ENCODE measurements at places on chromosomes 2 and 18. TPM values are rescaled to one million over a fixed set of nuclear protein-coding genes. Genes with fewer than 3 reads are reported as not detected.

GRCh38 chr2:231613663-231614558, 21.2 kb downstream of the TEX44 start:
- no peaks in the 10 kb centered on the region for H3K36me3 ChIP-seq
- H3K27ac ChIP-seq, result peak overlapping the region; percentile 99
- H3K27me3 ChIP-seq, result no peaks in the 10 kb centered on the region
- DNase-seq, result peak; percentile 97
- peaks cover 52% of the 10 kb centered on the region for H3K4me1 ChIP-seq

The TCF23 gene
- total RNA-seq, result 0.35 TPM

DNA sequence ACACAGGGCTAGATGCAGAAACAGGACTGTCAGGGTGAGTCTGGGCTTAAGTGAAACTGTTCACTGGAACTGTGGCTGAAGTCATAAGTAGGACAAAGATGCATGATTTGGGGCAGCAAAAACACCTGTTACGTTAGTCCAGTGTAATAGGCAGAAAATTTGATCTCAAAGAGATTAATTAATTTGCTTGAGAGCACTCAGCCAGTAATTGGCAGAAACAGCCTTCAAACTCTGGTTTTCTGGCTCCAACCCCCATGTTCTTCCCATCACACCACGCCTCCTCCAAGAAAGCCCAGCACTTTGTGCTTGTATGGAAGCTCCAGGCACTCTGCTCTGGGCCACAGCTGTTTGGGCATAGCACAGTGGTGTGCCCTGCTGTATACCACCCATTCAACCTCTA, 54.0 kb downstream of the CNTNAP5 start:
- no peaks in the 10 kb centered on the region for H3K27me3 ChIP-seq
- DNase-seq, result no peak
- H3K4me1 ChIP-seq, result no peaks in the 10 kb centered on the region
- no peaks in the 10 kb centered on the region for H3K36me3 ChIP-seq
- no peak overlapping the region for H3K27ac ChIP-seq

The PRKAG3 gene
- 19.3 TPM for total RNA-seq

DNA sequence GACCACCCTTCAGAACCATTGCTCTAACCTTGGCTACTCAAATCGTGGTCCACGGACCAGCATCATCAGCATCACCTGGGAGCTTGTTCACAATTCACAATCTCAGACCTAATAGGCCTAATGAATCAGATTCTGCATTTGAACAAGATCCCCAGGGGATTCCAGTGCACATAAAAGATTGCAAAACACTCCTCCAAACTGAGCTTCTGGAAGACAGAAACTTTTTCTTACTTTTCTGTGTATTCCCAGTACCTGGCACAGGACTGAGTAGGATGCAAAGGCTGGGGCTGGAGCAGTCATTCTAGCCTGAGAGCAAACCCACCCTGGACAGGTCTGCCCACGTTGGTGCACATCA, 115.1 kb upstream of the COPS8 start:
- no peak for DNase-seq
- no peak overlapping the region for H3K4me3 ChIP-seq
- no peak overlapping the region for H3K27ac ChIP-seq
- H3K36me3 ChIP-seq, result no peaks in the 10 kb centered on the region
- peaks cover 6% of the 10 kb centered on the region for H3K27me3 ChIP-seq
- peaks cover 40% of the 10 kb centered on the region for H3K4me1 ChIP-seq

DNA sequence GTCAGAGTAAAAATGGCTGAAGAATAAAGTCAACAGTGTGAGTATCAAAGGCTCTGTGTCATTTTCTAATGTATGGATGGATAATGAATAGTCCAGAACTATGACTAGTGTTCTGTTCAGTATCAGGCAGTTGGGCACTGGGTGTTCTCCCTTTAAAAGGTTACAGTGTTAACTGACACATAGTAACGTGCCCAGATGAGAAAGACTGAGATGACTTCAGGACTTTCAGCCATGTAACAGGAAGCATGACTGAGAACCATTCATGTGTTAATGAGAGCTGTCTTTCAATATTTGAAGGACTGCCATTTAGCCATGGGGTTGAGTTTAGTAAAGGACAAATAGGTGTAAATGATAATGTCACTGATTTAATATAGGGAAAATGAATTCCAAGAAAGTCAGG, 187.1 kb downstream of the GULP1 start:
- H3K4me3 ChIP-seq, result no peak overlapping the region
- no peak for DNase-seq
- H3K4me1 ChIP-seq, result no peaks in the 10 kb centered on the region
- no peak overlapping the region for H3K27ac ChIP-seq
- H3K27me3 ChIP-seq, result no peaks in the 10 kb centered on the region
- no peaks in the 10 kb centered on the region for H3K36me3 ChIP-seq

GRCh38 chr18:48002933-48003365, 72.5 kb upstream of the SMAD2 start:
- H3K4me3 ChIP-seq, result no peak overlapping the region
- H3K27me3 ChIP-seq, result no peaks in the 10 kb centered on the region
- peaks cover 27% of the 10 kb centered on the region for H3K4me1 ChIP-seq
- peak overlapping the region; percentile 29 for H3K27ac ChIP-seq
- H3K36me3 ChIP-seq, result no peaks in the 10 kb centered on the region

- H3K36me3 ChIP-seq, result no peaks in the 10 kb centered on the region
- no peaks in the 10 kb centered on the region for H3K27me3 ChIP-seq
- no peak overlapping the region for H3K27ac ChIP-seq
- no peak for DNase-seq
These were observed 17.2 kb downstream of the B4GALT6 start for GRCh38 chr18:31667185-31667584.

DNA sequence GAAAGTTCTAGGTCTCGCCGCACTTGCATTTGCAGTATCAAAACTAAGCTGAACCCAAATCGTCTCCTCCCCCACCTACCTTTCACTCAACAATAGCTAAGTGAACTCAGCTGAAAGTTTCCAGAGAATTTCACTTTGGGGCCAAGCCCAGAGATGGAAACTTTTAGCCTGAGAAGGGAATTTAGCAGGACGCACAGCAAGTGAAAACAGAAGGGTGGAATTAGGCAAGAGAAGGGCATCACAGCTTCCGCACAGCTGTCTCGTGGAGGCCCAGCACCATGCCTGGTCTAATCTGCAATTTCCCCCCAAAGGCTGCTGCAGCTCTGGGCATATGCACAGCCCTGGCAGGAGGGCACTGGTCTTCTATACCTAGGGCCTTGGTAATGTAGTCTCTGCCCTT, 262.0 kb downstream of the TNS1 start:
- DNase-seq, result peak; percentile 92
- H3K4me3 ChIP-seq, result no peak overlapping the region
- peak overlapping the region; percentile 87 for H3K27ac ChIP-seq
- H3K36me3 ChIP-seq, result peaks cover 7% of the 10 kb centered on the region
- H3K4me1 ChIP-seq, result peaks cover 74% of the 10 kb centered on the region

GRCh38 chr2:217353591-217353990, 493.7 kb upstream of the TNP1 start:
- no peak overlapping the region for H3K27ac ChIP-seq
- H3K4me1 ChIP-seq, result peaks cover 9% of the 10 kb centered on the region
- peaks cover 3% of the 10 kb centered on the region for H3K27me3 ChIP-seq
- DNase-seq, result no peak

GRCh38 chr2:152409386-152410164, 74.6 kb downstream of the FMNL2 start:
- peaks cover 4% of the 10 kb centered on the region for H3K4me1 ChIP-seq
- no peaks in the 10 kb centered on the region for H3K27me3 ChIP-seq
- no peak overlapping the region for H3K4me3 ChIP-seq
- H3K27ac ChIP-seq, result no peak overlapping the region
- no peak for DNase-seq

GRCh38 chr2:205610437-205610836, 71.9 kb upstream of the NRP2 start:
- H3K27me3 ChIP-seq, result no peaks in the 10 kb centered on the region
- no peak overlapping the region for H3K4me3 ChIP-seq
- H3K27ac ChIP-seq, result no peak overlapping the region
- H3K4me1 ChIP-seq, result peaks cover 2% of the 10 kb centered on the region
- H3K36me3 ChIP-seq, result no peaks in the 10 kb centered on the region

GRCh38 chr2:189772212-189772611, 9.6 kb upstream of the OSGEPL1 start:
- no peaks in the 10 kb centered on the region for H3K4me1 ChIP-seq
- peaks cover 18% of the 10 kb centered on the region for H3K36me3 ChIP-seq
- no peaks in the 10 kb centered on the region for H3K27me3 ChIP-seq
- DNase-seq, result no peak
- no peak overlapping the region for H3K4me3 ChIP-seq
- no peak overlapping the region for H3K27ac ChIP-seq

DNA sequence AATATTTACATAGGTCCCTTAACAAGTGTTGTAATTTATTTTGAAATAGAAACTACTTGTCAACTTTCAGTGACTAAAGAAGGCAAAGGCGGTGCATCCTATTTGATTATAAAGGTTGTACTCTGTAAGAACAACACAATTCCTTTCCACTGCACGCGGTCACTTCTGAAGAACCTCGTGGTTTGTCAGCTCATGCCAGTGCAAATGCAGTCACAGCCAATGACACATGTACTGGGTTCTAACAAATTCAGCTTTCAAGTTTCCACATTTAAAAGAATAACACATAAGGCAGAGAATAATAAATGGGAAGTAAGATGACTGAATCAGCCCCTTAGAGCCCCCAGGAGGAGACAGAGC, 39.7 kb downstream of the CYB5A start:
- no peak for DNase-seq
- H3K4me1 ChIP-seq, result no peaks in the 10 kb centered on the region
- no peak overlapping the region for H3K27ac ChIP-seq
- H3K36me3 ChIP-seq, result no peaks in the 10 kb centered on the region
- H3K4me3 ChIP-seq, result no peak overlapping the region

GRCh38 chr2:11236335-11236734, 81.1 kb downstream of the SLC66A3 start:
- H3K27me3 ChIP-seq, result no peaks in the 10 kb centered on the region
- H3K36me3 ChIP-seq, result no peaks in the 10 kb centered on the region
- DNase-seq, result no peak
- no peak overlapping the region for H3K4me3 ChIP-seq
- no peak overlapping the region for H3K27ac ChIP-seq

- H3K27me3 ChIP-seq, result no peaks in the 10 kb centered on the region
- no peaks in the 10 kb centered on the region for H3K36me3 ChIP-seq
- no peaks in the 10 kb centered on the region for H3K4me1 ChIP-seq
- no peak overlapping the region for H3K4me3 ChIP-seq
- no peak for DNase-seq
These were observed 1140.6 kb upstream of the LRRTM1 start for GRCh38 chr2:81445176-81445575.
